ENCODE measurements at places on chromosomes 3 and 15. TPM values are rescaled to one million over a fixed set of nuclear protein-coding genes. Genes with fewer than 3 reads are reported as not detected.

DNA sequence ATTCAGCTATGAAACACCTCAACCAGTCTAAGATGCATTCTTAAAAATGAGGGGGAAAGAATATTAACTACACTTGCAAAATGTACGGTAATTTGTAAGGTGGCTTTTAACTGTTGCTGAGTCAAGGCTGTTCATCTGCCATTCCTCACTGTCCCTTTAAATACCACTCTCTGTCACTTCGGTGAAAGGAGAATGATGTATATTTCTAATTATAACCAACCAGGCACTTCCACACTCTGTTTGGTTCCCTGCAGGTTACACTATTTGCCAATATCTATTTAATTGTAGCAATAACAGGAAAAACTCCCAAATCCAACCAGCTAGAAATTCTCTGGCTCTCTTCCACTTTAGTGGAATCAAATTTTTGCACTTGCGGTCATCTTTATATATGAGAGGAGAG is 70.5 kb upstream of the SLCO3A1 start:
- no peaks in the 10 kb centered on the region for H3K27me3 ChIP-seq
- H3K36me3 ChIP-seq = no peaks in the 10 kb centered on the region
- DNase-seq = no peak
- no peaks in the 10 kb centered on the region for H3K4me1 ChIP-seq
- no peak overlapping the region for H3K27ac ChIP-seq

The PATL2 gene
- total RNA-seq = 1.3 TPM

DNA sequence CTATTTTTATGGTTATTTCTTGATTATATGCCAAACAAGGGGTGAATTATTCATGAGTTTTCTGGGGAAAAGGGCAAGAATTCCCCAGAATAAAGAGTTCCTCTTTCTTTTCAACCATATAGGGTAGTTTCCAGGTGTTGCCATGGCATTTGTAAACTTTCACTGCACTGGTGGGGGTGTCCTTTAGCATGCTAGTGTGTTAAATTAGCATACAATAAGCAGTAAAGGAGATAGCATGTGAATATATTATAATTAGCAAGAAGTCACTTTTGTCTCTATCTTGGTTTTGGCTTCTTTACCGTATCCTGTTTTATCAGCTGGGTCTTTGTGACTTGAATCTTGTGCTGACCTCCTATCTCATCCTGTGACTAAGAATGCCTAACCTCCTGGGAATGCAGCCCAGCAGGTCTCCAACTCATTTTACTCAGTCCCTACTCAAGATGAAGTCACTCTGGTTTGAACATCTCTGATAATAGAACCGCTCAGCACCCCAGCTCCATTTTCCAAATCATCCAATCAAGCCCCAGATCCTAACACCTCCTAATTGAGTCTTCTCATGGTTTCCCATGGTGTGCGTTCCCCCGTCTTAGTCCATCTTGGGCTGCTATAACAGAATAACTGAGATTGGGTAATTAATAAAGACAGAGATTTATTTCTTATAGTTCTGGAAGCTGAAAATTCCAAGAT is 3.4 kb upstream of the SELENOT start:
- peak; percentile 89 for DNase-seq
- H3K27me3 ChIP-seq = no peaks in the 10 kb centered on the region
- H3K4me3 ChIP-seq = no peak overlapping the region
- H3K27ac ChIP-seq = peak overlapping the region; percentile 21

- peaks cover 5% of the 10 kb centered on the region for H3K4me1 ChIP-seq
- peak overlapping the region; percentile 99 for H3K27ac ChIP-seq
- H3K36me3 ChIP-seq = peaks cover 14% of the 10 kb centered on the region
- H3K4me3 ChIP-seq = peak overlapping the region; percentile 80
- no peak for DNase-seq
- no peaks in the 10 kb centered on the region for H3K27me3 ChIP-seq
Measured at GRCh38 chr3:197949191-197949777, 706 bp upstream of the RPL35A start.

GRCh38 chr3:8325306-8325705 is 176.3 kb upstream of the LMCD1 start:
- H3K4me1 ChIP-seq = no peaks in the 10 kb centered on the region
- H3K4me3 ChIP-seq = no peak overlapping the region
- no peaks in the 10 kb centered on the region for H3K36me3 ChIP-seq
- H3K27me3 ChIP-seq = no peaks in the 10 kb centered on the region
- DNase-seq = peak; percentile 62

The RBPMS2 gene
- total RNA-seq = not detected

- no peak overlapping the region for H3K4me3 ChIP-seq
- no peaks in the 10 kb centered on the region for H3K4me1 ChIP-seq
- no peaks in the 10 kb centered on the region for H3K36me3 ChIP-seq
- H3K27me3 ChIP-seq = no peaks in the 10 kb centered on the region
- DNase-seq = no peak
Measured at GRCh38 chr3:56753206-56753820, 48.4 kb downstream of the ARHGEF3 start.

The NT5DC2 gene
- 18.0 TPM for total RNA-seq

DNA sequence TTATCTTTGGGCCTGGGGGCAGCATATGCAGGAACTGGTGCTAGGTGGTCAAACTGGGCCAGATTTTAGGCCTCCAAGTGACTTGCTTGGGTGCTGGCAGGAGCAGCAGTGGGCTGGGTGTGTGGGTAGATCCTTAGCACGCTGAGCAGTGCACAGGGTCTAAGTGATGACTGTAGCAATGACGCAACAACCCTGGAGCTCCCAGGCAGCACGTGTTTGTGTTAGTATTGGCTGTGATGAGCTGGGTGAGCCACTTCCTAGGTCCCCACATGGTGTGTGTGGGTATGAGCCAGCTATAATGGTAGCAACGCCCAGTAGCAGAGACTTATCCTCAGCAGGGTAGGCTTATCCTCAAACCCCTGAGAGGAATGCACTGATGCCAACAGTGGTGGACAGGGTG is 570.6 kb upstream of the ROBO1 start:
- no peaks in the 10 kb centered on the region for H3K27me3 ChIP-seq
- no peaks in the 10 kb centered on the region for H3K36me3 ChIP-seq
- no peaks in the 10 kb centered on the region for H3K4me1 ChIP-seq
- no peak overlapping the region for H3K27ac ChIP-seq

- DNase-seq = no peak
- H3K4me1 ChIP-seq = peaks cover 9% of the 10 kb centered on the region
- no peaks in the 10 kb centered on the region for H3K36me3 ChIP-seq
- H3K27ac ChIP-seq = no peak overlapping the region
Measured at GRCh38 chr3:171307988-171308387, 152.2 kb downstream of the TNIK start.

DNA sequence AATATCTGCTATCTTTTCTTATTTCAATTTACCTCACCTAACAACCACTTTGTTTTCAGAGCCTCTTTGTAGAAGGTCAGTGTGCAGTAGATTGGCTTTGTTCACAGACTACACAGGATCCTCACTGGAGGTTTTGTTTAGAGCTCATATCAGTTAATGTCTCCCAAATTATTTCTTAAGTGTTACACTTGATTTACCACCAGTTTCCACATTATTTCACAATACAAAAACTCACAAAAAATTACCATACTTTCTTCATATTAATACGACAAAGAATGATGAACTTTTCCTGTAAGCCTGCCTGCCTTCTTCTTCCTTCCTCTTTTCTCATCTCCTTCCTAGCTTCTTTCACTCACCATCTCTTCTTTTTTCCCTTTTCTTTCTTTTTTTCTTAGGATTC is 133.3 kb downstream of the ALCAM start:
- H3K36me3 ChIP-seq = no peaks in the 10 kb centered on the region
- H3K27me3 ChIP-seq = no peaks in the 10 kb centered on the region
- H3K4me1 ChIP-seq = peaks cover 3% of the 10 kb centered on the region
- no peak overlapping the region for H3K4me3 ChIP-seq

DNA sequence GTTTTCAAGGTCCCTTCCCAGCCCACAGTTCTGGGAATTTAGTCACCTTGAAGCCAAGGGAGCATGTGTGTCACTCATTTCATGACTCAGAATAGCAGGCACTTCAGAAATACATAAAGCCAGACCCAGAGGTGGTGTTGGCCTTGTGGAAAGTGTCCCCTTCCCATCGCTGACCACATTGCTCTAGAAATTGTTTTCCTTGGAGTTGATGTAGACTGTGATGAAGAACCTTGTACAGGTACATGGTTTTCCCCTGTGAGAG is 158.8 kb downstream of the SLCO3A1 start:
- no peaks in the 10 kb centered on the region for H3K4me1 ChIP-seq
- H3K27me3 ChIP-seq = no peaks in the 10 kb centered on the region
- no peak overlapping the region for H3K27ac ChIP-seq
- no peak overlapping the region for H3K4me3 ChIP-seq

The GABRA5 gene
- not detected for total RNA-seq

DNA sequence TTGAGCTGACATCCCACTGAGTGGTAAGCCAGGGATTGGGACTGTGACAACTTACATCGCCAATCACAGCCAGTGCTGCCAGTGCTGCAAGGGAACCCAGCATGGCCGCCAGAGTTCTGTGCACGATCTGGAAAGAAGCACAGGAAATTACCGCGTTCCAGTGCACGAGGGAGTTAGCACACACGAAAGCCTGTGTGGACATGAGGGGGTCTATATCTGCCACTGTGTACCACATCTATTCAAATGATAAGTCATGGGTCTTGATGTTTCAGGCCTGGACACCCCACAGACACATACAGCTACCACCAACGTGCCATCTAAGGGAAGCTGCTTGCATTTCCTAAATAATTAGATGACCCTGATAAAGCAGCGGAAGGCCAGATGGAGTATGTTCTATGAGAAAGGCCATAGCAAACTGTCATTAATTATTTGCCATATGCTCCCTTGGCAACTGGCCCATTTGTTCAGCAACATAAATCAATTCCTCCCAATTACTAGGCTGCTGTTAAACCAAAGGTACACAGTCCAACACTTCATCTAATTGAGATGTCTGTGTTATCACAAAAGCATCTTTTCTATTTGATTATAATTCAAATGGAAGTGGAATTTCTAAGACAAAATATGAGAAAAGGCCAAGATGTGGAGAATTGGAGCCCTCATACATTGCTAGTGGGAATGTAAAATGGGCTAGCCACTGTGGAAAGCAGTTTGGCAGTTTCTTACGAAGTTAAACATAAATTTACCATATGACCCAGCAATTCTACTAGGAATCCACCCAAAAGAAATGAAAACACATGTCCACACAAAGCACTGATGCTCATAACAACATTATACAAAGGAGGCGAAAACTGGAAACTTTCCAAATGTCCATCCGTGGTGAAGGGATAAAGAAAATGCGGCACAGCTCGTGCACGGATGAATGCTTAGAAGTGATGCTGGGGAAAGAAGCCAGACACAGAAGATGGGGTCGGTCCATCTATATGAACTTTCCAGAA is 108.3 kb downstream of the OCA2 start:
- no peak overlapping the region for H3K27ac ChIP-seq
- no peak overlapping the region for H3K4me3 ChIP-seq
- H3K27me3 ChIP-seq = no peaks in the 10 kb centered on the region
- H3K4me1 ChIP-seq = no peaks in the 10 kb centered on the region

The AHSG gene
- not detected for total RNA-seq

GRCh38 chr15:62415498-62415897 is 250.4 kb upstream of the C2CD4B start:
- H3K36me3 ChIP-seq = no peaks in the 10 kb centered on the region
- H3K4me1 ChIP-seq = peaks cover 11% of the 10 kb centered on the region
- H3K27me3 ChIP-seq = no peaks in the 10 kb centered on the region
- no peak for DNase-seq
- H3K27ac ChIP-seq = no peak overlapping the region

- no peak overlapping the region for H3K27ac ChIP-seq
- no peaks in the 10 kb centered on the region for H3K36me3 ChIP-seq
- peak; percentile 38 for DNase-seq
- H3K4me3 ChIP-seq = no peak overlapping the region
- peaks cover 6% of the 10 kb centered on the region for H3K27me3 ChIP-seq
Measured at GRCh38 chr15:38588672-38589071, 24.1 kb upstream of the RASGRP1 start.

DNA sequence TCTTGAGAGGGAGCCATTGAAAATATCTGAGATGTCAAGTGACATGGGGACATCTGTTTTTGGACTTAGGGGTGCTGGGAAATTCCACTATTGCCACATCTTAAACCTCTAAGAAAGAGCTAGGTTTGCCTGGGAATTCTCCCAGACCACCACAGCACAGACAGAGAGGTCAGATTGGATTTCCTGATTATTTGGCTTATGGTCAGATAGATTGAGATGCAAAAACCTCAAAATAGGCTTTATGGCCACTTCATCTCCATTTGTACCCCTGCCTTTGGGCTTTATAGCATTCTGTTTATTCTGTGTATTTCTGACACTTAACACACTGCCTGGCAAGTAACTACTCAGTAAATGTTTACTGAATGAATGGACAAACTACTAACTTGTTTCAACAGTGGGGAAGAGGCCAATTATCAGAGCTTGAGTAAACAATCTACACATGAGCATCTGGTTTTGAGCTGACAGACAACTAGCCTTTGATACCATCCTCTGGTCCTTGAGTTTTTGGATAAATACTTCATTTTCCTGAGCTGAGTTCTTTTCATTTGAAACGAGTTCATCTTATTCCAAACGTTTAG is 81.8 kb downstream of the TP63 start:
- no peak overlapping the region for H3K27ac ChIP-seq
- no peak overlapping the region for H3K4me3 ChIP-seq
- no peaks in the 10 kb centered on the region for H3K27me3 ChIP-seq
- H3K36me3 ChIP-seq = no peaks in the 10 kb centered on the region
- H3K4me1 ChIP-seq = peaks cover 10% of the 10 kb centered on the region

DNA sequence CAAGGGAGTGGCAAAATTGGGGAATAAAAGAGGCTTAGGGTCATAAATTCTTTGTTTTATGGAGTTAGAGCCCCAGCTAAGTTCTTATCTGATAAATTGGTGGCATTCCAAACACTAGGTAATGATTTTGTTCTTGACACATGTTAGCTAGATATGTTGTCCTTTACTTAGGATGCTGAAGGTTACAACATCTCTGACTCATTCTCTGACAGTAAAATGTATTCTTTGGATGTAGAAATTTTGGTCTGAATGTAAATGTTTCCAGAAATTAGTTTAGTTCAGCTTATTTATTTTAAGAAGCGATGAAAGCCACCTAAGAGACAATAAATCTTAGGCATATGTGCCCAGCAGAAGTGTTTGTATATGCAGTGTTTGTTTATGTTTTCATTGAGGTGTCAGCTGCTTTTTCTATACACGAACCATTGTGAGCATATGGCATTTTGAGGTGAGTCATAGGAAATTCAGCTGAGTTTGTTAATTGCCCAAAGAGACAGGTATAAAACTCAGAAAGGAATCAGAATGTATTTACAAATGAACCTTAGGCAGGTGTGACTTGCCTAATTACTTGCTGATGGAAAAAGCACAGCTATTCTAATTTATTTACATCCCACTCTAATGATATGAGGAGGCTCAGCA is 247.7 kb downstream of the AGBL1 start:
- DNase-seq = no peak
- no peak overlapping the region for H3K27ac ChIP-seq
- H3K36me3 ChIP-seq = no peaks in the 10 kb centered on the region
- H3K4me3 ChIP-seq = no peak overlapping the region

Measured in fibroblast of lung (primary cell).